Mammary epithelial cell (primary cell): ENCODE measurements at places on chromosomes 7 and 10.

GRCh38 chr10:45673074-45673648, 589 bp upstream of the ZFAND4 start:
- DNase-seq = peak; percentile 1

DNA sequence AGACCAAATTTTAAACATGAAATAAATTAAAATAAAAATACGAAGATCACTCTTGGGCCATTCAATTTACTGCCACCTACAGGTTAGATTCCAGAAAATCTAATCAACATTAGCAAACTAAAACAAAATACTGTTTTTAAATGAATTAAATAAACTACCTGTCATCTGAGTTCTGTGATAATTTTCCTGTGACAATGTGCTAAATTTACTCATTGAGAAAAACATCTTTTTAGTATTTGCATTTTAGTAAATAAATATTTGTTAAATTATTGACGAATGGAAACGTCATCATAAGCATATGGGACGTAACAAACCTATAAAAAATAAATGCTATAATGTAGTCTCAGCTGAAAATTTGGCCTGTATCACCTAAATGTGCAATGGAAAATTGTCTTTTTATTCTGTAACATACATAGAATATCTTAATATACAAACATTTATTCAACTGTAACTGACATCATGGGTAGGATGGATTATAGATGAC, 72.1 kb downstream of the ITGB8 start:
- no peak for DNase-seq

- no peak for DNase-seq
Measured at GRCh38 chr10:32582946-32583345, 137.0 kb downstream of the CCDC7 start.

DNA sequence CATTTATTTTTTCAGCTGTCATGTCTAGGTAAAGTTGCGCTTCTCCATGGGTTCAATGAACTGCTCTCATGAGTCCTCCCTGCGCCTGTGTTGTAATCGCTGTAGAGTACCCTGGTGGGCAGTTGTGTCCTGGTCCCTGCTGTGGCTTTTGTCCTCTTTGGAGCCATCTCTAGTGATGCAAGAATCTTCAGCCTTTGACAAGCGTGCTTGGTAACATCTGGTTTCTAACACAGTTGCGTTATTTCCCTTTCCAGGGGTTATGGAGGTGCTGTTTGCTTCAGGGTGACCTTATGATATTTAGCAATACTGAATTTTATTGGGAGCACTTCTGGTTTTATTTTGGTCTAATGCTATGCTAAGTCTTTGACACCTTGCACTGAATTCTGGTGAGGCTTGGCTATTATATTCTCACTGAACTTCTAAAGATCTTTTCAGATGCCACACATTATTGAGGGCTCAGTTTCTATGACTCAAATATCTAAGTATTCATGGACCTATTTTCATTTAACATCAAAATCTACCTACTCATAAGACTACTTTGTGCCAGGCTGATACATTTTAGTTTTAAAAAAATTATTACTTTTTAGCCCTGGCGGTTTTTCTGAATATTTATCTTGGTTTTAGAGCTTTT, 88.6 kb downstream of the FANK1 start:
- no peak for DNase-seq

DNA sequence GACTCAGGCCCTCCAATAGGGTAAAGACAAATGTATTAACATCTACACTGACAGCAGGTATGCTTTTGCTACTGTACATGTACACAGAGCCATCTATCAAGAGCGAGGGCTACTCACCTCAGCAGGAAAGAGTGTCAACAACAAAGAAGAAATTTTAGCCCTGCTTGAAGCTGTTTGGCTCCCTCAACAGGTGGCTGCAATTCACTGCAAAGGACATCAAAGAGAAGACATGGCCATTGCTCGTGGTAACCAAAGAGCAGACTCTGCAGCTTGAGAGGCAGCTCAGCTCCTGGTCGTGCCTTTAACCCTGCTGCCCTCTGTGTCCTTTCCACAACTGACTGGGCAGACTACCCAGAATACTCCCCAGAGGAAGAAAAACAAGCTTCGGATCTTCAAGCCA, 5.1 kb downstream of the AKR1B15 start:
- DNase-seq = peak; percentile 23
